ENCODE measurements at places on chromosomes 11 and 22.

DNA sequence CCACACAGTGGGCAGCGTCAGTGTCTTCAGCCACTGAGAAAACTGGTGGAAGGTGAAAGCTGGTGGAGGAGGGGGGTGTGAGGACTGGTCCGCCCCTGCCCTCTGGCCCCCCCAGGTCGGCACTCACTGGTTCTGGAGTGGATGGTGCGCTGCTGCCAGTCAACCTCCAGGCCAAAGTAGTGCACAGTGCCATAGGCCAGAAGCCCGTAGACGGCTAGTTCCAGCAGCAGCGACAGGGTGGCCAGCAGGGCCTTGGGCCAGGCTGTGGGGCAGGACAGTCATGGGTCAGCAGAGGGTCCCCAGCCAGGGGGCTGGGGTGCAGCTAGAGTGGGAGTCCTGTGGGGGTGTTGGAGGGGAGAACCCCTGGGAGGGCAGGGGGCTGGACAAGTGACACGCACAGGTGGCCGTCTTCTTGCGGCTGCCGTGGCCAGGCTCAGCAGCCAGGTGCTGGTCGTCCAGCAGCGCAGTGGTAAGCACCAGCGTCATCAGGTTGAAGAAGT, 2.2 kb downstream of the LMF2 start:
- DNase-seq = peak; percentile 39

DNA sequence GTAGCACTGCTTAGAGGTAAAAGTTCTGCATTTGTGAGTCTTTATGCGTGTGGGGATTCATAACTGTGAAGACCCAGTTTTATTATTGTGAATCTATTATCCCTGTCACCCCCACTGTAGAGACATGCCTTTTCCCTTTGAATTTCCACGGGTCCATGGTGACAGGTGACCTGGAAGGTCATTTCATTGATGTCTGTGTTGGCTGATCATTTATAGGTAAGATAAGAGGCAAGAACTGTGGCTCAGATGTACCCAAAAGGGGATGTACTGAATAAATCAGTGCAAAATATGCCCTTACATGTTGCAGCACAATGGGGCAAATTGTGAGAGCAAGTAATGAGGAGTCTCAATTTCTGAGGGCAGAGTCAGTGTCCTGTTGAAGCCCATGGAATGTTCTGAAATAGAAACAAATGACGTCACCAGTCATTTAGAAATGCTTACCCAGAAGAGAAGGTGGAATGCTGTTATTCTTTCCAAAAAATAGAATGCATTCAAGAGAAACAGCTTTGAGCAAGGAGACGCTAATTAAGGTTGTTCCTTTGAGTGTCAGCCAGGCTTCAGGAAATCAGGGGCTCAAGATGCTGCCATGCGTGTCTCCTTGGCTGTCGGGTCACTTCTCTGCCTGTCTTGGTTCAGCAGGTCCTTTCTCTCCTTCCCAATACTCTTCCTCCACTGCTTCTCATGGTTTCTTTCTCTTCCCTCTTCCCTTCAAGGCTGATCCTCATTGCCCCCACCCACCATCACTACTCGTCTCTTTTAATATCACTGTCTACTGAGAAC, 118.7 kb upstream of the E2F8 start:
- no peak for DNase-seq

- DNase-seq = no peak
These were observed 11.1 kb downstream of the CCND1 start for GRCh38 chr11:69651834-69652620.

DNA sequence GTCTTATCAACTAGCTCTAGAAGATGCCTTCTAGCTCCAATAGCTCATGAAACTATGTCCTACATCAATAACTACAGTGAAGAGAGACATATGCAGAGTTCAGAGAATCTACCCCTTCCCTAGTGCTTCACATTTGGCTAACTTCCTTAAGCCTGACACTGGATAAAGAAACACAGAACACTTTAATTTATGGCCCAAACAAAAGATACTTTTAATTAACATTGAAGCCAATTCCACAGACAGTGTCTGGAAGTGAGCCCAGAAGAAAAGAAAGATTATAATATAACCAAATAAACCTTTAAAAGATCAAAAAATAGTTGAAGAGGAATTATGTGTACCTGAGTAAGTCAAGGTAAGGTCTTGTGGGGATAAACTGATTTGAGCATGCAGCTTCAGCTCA, 255.2 kb downstream of the C11orf87 start:
- DNase-seq = no peak

- DNase-seq = peak; percentile 45
These were observed 58.3 kb upstream of the EMID1 start for GRCh38 chr22:29147331-29147899.

DNA sequence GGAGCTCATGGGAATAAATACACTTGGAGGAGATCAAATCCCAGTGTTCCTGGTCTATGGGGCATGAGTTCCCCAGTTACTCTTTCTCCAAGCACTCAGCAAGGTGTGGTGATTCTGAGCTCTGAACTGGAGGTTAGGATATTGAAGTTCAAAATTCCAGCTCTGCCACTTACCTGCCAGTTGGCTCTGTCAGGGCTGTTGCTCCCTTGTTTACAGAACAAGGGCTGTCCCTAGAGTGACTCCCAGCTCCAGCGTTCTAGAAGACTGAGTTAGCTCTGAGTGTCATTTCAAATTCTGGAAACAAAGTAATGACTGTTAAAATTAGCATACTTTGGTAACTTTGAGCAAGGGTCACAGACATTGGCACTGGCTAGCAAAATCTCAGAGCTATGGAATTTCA, 69.7 kb upstream of the ZBED5 start:
- no peak for DNase-seq

DNA sequence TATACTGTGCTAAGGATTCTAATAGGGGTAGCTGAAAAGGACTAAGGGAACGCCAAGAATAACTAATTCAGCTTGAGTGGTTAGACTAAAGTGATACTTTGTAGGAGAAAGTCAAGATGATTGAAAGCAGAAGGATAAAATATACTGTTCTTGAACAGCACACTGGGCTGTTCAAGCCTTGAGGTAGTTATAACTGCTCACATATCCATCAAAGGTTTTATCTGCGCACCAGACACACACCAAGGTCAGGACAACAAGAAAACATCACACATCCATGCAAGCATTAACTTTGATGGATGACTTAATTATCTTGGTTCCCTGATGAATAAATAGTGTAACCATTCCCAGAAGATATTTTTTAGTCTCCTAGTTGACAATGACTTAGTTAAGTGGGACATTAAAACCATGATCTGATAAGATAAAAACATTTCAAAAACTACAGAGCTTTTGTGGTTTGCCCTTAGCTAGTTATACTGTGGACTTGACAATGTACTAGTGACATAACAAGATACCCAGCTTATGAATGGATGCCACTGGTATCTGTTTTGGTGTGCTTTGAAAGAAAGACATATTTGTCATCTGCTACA, 728.9 kb downstream of the JRKL start:
- DNase-seq = no peak

DNA sequence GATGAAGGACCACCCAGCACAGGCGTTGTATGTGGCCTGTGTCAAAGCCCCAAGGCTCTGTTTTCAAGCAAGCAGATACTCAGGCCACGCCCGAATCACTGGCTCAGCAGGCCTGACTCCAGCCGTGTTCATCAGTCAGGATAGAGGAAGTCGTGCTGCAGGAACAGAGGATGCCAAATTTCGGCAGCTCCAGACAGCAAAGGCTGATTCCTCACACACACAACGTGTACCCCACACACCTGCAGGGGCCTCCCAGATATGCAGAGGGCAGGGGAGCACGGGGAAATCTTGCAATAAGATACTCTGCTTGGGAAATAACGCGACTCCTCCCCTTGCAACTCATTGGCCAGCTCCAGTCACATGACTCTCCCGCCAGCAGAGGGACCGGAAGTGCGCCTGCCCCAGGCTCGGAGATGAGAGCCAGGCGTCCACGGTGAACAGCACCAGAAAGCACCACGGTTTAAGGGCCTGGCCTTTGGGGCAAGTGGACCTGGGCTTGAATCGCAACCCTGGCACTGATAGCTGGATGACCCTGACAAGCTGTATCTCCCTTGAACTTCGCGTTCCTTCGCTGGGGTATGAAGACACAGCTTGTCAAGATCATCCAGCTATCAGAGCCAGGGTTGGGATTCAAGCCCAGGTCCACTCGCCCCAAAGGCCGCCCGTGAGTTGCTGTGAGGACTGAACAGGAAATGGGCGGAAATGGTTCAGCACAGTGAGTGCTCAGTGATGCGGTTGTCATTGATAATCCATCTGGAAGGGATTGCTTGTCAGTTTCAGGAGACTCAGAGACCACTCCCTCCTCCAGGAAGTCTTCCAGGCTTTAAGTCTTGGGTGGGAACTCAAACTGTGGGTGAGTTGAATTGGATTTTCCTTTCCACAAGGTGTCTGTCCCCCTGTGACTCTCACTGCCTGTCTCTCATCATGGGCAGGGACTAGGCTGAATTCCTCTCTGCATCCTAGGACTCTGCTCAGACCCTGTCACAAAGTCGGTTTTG, 88.5 kb downstream of the MYEOV start:
- DNase-seq = no peak

GRCh38 chr11:73126804-73127480, 15.2 kb downstream of the FCHSD2 start:
- no peak for DNase-seq

GRCh38 chr22:50530877-50531545, 1.2 kb upstream of the TYMP start:
- peak; percentile 78 for DNase-seq

DNA sequence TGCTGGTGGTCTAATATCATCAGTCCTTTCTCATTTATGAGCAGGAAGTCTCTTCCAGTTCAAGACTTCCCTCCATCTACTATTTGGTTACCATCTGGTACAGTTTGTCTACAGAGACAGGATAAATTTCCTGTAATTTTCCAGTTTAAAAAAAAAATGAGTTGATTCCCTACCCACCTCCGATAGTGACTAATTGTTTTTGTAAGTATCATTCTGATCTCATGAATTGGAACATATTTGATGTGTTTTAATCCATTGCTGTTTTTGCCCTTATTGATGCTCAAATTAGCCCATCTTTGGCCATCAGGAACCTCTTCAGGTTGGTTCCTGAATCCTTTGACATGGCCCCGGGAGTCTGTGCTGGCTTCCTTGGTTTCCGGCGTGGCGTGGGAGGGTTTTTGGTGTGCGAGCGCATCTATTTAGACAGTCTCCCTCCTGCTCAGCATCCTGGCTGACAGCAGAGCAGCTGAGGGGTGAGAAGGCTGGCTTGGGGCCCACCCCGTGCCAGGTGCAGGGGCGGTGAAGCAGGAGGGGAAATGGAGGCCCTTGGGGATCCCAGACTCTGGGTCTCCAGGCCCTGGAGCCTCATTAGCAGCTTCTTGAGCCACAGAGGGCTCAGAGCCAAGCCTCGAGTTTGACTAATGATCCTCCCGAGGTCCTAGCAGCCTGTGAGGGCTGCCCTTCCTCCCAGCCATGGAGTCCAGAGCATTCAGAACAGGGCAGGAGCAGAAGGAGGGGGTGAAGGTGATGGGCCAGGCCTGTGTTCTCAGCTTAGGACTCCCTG, 6.8 kb downstream of the OMP start:
- DNase-seq = no peak

DNA sequence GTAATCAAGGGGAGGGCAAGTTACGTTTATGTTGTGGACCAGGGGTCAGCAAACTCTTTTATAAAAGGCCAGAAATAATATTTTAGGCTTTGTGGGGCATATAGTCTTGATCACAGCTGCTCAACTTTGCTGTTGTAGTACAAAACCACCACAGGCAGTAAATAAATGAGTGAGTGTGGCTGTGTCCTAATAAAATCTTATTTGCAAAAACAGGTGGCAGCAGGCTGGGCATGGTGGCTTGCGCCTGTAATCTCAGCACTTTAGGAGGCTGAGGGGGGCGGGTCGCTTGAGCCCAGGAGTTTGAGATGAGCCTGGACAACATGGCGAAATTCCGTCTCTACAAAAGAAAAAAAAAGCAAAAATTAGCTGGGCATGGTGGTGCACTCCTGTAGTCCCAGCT, 57.9 kb upstream of the NUP160 start:
- DNase-seq = no peak

GRCh38 chr11:64007160-64007628, 21.0 kb downstream of the OTUB1 start:
- no peak for DNase-seq

GRCh38 chr11:2305788-2306451, 4.1 kb downstream of the TSPAN32 start:
- no peak for DNase-seq

- DNase-seq = peak; percentile 35
These were observed 79.1 kb downstream of the MORC2 start for GRCh38 chr22:30889268-30889995.
